Effector CD4-positive, alpha-beta T cell (primary cell): ENCODE measurements at places on chromosomes 16 and 17.
A peak's percentile ranks its signal among the peaks of the same experiment; 100 is the strongest.

GRCh38 chr16:3074860-3075522 is 9.6 kb downstream of the IL32 start:
- peak; percentile 72 for DNase-seq

DNA sequence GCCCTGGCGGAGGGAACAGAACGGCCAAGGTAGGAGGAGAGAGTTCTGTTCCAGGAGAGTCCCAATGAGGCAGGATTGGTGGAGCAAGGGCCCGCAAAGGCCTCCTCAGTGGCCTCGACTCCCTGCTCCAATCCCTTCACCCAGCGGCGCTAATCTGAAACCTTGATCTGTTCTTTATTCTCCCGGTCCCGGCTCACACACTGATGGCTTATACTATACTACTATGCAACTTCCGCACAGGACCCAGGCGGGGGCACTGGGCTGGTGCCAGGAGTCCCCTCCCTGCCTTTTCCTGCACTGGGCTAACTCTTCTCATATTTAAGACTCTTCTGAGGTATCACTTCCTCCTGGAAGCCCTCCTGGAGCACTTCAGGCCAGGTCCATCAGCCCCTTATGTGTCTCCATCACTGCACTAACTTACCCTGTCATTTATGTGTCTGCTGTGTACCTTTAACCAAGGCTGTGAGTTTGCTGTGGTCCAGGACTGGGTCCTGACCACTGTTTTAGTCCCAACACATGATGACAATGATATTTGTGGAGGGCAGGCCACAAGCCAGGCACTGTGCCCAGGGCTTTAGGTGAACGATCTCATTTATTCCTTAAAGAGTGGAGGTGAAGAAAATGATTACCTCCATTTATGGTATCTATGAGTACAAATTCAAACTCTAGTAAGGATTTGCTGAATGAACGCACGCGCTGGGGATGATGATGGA is 6.8 kb downstream of the CCDC102A start:
- no peak for DNase-seq

GRCh38 chr16:72036098-72036497 is 18.2 kb upstream of the HP start:
- no peak for DNase-seq

DNA sequence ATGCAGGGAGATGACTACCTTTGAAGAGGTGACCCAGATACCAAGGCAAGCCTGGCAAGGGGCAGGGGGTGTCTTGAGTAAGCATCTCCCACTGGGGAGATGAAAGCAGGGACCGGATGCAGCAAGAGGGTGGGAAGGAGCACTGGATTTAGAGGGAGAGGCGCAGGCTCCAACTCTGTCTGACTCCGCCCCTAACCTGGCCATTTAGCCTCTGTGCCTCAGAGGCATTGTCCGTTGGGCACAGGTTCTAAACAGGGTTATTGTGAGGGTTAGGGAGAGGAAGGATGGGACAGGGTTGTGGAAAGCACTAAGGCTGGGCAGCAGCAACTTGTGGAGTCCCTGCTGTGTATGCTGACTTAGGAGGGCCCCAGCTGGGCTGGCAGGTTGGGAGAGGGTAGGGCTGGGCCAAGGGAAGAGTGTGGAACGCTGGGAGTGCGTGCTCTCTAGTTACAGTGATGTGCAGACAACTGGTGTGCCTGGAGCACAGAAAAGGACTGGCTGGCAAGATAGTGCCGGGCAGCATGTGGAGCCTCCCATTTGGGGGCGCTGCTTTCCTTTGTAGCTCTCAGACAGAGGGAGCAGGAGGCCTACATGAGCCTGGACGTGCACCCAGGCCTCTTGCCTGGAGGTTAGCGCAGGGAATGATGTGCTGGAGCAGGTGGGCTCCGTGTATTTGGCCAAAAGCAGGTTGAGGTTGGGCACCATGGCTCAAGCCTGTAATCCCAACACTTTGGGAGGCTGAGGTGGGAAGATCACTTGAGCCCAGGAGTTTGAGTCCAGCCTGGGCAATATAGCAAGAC is 26.2 kb downstream of the TBX2 start:
- DNase-seq: no peak

- DNase-seq: no peak
Measured at GRCh38 chr17:2347805-2348685, 10.7 kb downstream of the SGSM2 start.

GRCh38 chr17:67218385-67218950 is 26.5 kb downstream of the HELZ start:
- DNase-seq: no peak

GRCh38 chr16:53876811-53877210 is 172.9 kb downstream of the FTO start:
- DNase-seq: no peak

DNA sequence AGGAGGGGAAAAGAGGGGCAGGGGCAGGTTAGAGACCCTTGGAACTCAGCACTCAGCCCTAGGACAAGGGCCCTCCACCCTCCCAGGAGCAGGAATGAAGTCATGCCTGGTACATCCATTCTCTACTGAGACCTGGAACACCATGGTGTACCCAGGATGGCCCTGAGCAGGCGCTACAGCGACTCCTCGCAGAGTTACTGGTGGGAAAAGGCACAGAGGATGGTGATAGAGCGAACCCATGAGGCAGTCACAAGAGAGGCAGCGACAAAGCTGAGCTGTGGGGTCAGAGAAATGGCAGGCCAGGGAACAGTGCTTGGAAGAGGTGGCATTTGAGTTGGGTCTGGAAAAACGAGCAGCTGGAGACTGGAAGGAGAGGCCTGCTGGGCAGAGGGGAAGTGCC is 37.5 kb downstream of the SRCIN1 start:
- no peak for DNase-seq

DNA sequence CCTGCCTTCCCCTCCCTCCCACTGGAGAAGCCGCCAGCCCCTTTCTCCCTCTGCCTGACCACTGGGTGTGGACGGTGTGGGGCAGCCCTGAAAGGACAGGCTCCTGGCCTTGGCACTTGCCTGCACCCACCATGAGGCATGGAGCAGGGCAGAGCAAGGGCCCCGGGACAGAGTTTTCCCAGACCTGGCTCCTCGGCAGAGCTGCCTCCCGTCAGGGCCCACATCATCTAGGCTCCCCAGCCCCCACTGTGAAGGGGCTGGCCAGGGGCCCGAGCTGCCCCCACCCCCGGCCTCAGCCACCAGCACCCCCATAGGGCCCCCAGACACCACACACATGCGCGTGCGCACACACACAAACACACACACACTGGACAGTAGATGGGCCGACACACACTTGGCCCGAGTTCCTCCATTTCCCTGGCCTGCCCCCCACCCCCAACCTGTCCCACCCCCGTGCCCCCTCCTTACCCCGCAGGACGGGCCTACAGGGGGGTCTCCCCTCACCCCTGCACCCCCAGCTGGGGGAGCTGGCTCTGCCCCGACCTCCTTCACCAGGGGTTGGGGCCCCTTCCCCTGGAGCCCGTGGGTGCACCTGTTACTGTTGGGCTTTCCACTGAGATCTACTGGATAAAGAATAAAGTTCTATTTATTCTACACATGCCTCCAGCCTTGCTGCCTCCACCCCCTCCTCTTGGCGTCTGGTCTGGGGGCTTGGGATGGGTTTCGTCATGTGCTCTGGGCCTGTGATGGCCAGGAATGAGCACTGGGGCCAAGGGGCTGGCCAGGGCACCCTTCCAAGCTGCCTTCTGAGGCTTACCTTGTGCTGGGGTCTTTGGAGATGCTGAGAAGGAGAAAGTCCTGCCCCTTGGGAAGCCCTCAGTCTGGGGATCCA is 7.3 kb downstream of the GJD3 start:
- DNase-seq: no peak

DNA sequence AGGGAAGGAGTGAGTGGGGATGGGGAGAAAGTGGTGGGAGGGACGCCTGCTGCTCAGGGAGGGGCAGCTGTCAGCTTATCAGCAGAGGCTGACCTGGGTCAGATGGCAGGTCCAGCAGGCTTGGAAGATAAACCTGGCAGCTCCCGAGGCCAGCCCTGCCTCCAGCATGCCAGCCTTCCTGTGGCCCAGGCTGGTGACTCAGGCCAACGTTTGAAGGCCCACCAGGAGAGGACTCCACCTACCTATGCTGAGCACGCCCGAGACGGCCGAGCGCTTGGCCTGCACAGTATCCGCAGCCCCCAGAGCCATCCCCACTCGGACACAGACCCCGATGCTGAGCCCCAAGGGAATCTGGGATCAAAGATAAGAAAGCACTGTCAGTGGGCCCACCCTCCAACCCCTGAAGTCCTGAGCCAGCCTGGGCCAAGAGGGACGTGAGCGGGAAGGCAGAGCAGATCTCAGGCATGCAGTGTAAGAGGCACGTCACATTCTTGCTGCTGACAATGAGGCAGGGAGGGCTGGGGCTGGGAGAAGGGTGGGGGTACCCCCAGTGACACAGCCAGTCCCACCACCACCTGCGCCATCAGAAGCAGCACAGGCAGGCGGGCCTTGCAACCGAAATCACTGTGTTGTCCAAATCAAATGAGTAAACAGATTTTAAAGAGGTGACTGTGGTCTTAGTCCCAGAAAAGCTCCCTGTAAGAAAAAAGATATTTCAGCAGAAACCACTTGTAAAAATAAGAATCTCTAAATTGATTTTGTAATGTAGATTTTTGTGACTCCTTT is 12.4 kb downstream of the SLC47A2 start:
- no peak for DNase-seq

GRCh38 chr17:77445760-77446532 is 305.2 kb downstream of the SEC14L1 start:
- DNase-seq: peak; percentile 48

DNA sequence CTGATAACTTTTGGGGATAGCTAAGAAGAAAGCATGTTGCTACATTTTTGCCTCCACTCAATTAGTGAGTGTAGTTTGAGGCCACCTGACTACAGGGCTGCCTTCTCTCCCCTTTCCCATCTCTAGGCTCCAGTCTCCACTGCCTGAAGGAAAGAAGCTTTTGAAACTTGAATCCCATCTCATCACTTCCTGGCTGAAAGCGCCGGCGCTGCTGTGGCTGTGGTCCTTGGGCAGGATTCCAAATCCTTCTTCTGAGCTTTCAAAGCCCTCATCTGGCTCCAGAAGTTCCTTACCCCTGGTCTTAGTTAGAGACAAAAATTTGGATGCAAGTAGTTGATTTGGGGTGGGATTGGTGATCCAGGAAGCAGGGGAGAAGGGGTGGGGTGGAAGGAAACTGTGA is 119.4 kb downstream of the FOXL1 start:
- no peak for DNase-seq

GRCh38 chr17:66789961-66790437 is 44.9 kb upstream of the CACNG5 start:
- DNase-seq: no peak

- no peak for DNase-seq
Measured at GRCh38 chr16:48101069-48101674, 54.6 kb downstream of the ABCC12 start.

DNA sequence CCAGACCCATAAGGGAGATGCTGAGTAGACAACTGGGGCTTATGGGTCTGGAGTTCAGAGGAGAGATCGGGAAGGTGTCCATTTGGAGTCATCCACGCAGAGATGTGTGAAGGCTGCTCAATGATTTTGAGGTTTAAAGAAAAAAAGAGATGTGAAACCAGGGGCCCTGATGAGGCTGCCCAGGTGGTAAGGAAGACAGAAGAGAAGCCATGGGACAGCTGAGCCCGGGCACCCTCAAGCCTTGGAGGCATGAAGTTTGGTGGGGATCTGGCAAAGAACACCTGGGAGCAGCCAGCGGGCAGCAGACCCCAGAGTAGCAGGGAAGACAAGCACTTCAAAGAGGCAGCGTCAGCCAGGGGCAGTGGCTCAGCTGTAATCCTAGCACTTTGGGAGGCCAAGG is 20.8 kb upstream of the MYO15B start:
- DNase-seq: no peak

- no peak for DNase-seq
Measured at GRCh38 chr17:413706-414380, 61.2 kb upstream of the RPH3AL start.

- no peak for DNase-seq
Measured at GRCh38 chr17:41868568-41868967, 3.3 kb upstream of the KLHL11 start.

DNA sequence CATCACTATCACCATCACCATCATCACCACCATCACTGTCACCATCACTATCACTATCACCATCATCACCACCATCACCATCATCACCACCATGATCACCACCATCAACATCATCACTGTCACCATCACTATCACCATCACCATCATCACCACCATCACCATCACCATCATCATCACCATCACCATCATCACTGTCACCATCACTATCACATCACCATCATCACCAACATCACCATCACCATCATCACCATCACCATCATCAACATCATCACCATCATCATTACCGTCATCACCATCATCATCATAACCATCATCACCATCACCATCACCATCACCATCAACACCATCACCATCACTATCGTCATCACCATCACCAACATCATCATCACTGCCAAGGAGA is 273.8 kb downstream of the FOXL1 start:
- DNase-seq: no peak

DNA sequence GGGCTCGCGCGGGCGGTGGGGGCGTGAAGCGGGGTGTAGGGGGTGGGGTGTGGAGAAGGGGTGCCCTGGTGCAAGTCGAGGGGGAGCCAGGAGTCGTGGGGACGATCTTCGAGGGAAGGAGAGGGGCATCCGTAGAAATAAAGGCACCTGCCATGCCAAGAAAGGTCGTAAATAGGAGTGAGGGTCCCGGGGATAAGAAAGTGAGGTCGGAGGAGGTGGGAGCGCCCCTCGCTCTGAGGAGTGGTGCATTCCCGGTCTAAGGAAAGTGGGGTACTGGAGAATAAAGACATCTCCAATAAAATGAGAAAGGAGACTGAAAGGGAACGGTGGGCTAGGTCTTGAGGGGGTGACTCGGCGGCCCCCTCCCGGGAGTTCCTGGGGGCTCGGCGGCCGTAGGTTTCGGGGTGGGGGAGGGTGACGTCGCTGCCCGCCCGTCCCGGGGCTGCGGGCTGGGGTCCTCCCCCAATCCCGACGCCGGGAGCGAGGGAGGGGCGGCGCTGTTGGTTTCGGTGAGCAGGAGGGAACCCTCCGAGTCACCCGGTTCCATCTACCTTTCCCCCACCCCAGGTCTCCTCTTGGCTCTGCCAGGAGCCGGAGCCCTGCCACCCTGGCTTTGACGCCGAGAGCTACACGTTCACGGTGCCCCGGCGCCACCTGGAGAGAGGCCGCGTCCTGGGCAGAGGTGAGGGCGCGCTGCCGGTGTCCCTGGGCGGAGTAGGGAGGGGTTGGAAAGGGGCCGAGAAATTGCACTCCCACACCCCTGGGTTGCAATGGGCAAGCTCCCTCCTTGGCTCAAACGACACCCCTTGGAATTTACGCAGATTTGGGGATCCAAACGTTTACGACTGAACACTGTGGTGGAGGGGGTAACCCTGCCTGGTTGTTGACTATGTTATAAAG is 888 bp downstream of the CDH1 start:
- DNase-seq: no peak

GRCh38 chr17:13647543-13648021 is 45.9 kb upstream of the HS3ST3A1 start:
- no peak for DNase-seq

GRCh38 chr17:81516439-81516838 is 3.8 kb upstream of the ACTG1 start:
- DNase-seq: no peak

DNA sequence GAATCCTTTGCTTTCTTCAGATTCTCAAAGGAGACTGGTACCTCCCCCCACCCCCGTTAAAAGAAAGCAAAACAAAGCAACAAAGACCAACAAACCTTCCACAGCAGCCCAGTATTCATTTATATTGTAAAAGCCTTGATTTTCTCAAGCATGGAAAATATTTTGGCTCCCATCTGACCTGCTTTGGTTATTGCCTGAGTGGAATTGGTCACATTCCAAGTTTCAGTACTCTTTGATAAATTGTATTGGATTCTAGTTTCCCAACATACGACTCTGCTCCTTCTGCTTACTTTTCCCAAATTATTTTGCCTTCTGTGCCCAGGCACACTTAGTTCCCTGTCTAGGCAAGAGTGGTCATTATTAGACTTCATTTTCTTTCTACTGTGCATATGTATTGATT is 1.3 kb downstream of the ABCC11 start:
- no peak for DNase-seq

GRCh38 chr16:21023509-21024202 is 123.1 kb downstream of the LYRM1 start:
- no peak for DNase-seq
